Epithelial cell of proximal tubule (primary cell): ENCODE measurements at places on chromosomes 5 and 9. TPM values are rescaled to one million over a fixed set of nuclear protein-coding genes. Genes with fewer than 3 reads are reported as not detected.

- no peak for DNase-seq
Measured at GRCh38 chr5:78811121-78811817, 162.7 kb upstream of the LHFPL2 start.

- no peak for DNase-seq
Measured at GRCh38 chr9:72312386-72312987, 52.5 kb downstream of the ZFAND5 start.

DNA sequence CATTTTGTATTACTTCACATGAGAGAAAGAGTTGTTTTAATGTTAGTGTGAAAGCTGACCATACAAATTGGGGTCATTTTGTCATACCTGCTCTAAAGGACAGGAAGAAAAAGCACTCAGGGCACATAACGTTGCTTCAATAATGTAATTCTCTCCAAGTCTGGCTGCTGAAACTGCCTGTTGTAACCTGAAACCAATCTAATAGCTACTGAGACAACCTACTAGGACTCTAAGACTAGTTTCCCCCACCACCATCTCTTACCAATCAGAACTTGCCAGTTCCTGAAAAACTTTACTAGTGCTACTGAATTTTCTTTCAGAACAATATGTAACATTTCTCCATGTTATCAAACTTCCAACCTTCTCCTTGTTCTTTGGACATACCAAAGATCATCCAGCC lies 374.7 kb downstream of the PTPRD start:
- no peak for DNase-seq

DNA sequence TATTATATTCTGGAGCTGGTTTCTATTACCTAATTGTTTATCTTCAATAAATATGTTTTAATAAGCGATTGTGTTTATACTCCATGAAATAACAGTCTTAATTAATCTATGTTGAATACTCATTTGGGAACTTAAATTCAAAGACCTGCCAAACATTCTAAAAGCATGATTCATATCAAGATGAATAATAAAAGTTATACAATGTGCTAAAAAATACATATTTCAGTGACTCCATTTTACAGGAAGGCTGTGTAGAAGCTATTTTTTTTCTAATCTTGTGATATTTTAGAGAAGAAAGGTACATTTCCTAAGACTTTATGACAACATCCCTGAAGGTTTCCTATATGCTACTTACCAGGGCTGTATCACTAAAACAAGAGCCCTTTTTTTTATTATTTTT lies 417.9 kb downstream of the NFIB start:
- no peak for DNase-seq

DNA sequence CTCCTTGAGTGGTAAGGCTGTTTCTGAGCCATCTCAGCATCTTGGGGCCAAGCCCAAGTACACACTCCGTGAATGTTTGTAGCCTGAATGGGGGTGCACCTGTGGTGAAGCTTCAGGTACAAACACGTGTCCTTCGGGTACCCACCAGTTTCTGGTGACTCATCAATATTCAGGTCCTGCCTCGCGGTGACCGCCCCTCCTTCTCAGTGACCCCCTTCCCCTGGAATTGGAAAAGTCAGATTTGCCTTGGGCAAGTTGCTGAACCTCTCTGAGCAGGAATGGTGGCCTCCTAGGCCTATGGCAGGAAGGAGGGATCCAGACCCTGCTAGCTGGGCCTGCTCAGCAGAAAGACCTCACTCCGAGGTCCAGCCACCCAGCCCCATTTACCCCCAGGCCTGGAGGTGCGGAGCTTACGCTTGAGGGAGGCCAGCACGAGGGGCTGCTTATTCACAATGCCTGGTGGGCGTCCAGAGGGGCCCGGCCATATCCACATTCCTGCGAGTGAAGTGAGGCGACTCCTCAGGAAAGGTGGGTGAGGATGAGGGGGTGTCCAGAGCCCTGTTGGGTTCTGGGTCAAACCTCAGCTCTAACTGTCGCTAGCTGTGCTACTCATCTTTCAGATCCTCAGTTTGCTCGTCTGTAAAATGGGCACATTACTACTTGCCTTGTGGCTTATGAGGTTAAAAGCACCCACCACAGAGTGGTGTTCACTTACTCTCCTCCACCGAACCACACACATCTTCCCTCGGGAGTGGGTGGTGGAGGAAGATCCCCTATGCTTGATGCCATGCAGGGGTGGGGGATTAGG lies 7.0 kb downstream of the ADGRD2 start:
- DNase-seq: no peak

Gene SLC1A3
- total RNA-seq: 1.3 and 1.7 TPM in 2 replicates

Gene ADGRD2
- not detected in 2 replicates for total RNA-seq

Gene MLANA
- not detected in 2 replicates for total RNA-seq
